Fibroblast of lung (primary cell): ENCODE measurements at places on chromosomes 13 and 19. TPM values are rescaled to one million over a fixed set of nuclear protein-coding genes. Genes with fewer than 3 reads are reported as not detected.

Gene ZNF429
- total RNA-seq = 5.4 and 5.6 TPM in 2 replicates

Gene PSG3
- not detected in 2 replicates for total RNA-seq

Gene ZNF541
- 0.17 TPM in 1 of 2 replicates, not detected in the other for total RNA-seq

Gene PLPPR2
- 7.4 and 13.0 TPM in 2 replicates for total RNA-seq

Gene ZNF534
- under 0.01 and 0.17 TPM in 2 replicates for total RNA-seq

Gene KCNRG
- 7.4 and 7.7 TPM in 2 replicates for total RNA-seq

Gene ADAT3
- total RNA-seq = 1.5 and 1.7 TPM in 2 replicates

Gene GPC6
- total RNA-seq = 33.7 and 50.3 TPM in 2 replicates

Gene DKKL1
- total RNA-seq = 0.26 TPM in 1 of 2 replicates, not detected in the other

Gene ATP8B3
- 1.3 and 3.0 TPM in 2 replicates for total RNA-seq

Gene TYROBP
- 0.26 TPM in 1 of 2 replicates, not detected in the other for total RNA-seq

Gene INSL3
- not detected in 2 replicates for total RNA-seq

Gene GPX4
- 428 and 430 TPM in 2 replicates for total RNA-seq
